ENCODE measurements at places on chromosomes 5 and 9. TPM values are rescaled to one million over a fixed set of nuclear protein-coding genes. Genes with fewer than 3 reads are reported as not detected.

IFNE gene
- not detected for total RNA-seq

ACOT12 gene
- not detected for total RNA-seq

LHX6 gene
- total RNA-seq, result not detected

SLC36A3 gene
- not detected for total RNA-seq

EHMT1 gene
- 40.2 TPM for total RNA-seq

INVS gene
- 9.5 TPM for total RNA-seq

GBGT1 gene
- 16.7 TPM for total RNA-seq

PTGES gene
- total RNA-seq, result 4.4 TPM

SLC46A2 gene
- total RNA-seq, result not detected

ZNF658 gene
- 1.4 TPM for total RNA-seq

RASGRF2 gene
- total RNA-seq, result 5.1 TPM

GAS1 gene
- total RNA-seq, result 54.6 TPM
